ENCODE measurements at places on chromosomes 2 and 18. TPM values are rescaled to one million over a fixed set of nuclear protein-coding genes. Genes with fewer than 3 reads are reported as not detected.
A peak's percentile ranks its signal among the peaks of the same experiment; 100 is the strongest.

- DNase-seq = no peak
- no peak overlapping the region for H3K27ac ChIP-seq
- no peaks in the 10 kb centered on the region for H3K4me1 ChIP-seq
- peaks cover under 1% of the 10 kb centered on the region for H3K27me3 ChIP-seq
- H3K4me3 ChIP-seq = no peak overlapping the region
Observed at GRCh38 chr2:234145057-234145456, 94.6 kb downstream of the SPP2 start.

RGPD5 gene
- 33.7 TPM for total RNA-seq

GRCh38 chr2:207286106-207286505 is 120.4 kb upstream of the KLF7 start:
- no peaks in the 10 kb centered on the region for H3K27me3 ChIP-seq
- no peak overlapping the region for H3K27ac ChIP-seq
- DNase-seq = no peak
- no peak overlapping the region for H3K4me3 ChIP-seq
- peaks cover 12% of the 10 kb centered on the region for H3K4me1 ChIP-seq

GRCh38 chr2:216908300-216908699 is 48.4 kb upstream of the TNP1 start:
- no peaks in the 10 kb centered on the region for H3K36me3 ChIP-seq
- no peaks in the 10 kb centered on the region for H3K27me3 ChIP-seq
- no peak overlapping the region for H3K27ac ChIP-seq
- no peaks in the 10 kb centered on the region for H3K4me1 ChIP-seq

DNA sequence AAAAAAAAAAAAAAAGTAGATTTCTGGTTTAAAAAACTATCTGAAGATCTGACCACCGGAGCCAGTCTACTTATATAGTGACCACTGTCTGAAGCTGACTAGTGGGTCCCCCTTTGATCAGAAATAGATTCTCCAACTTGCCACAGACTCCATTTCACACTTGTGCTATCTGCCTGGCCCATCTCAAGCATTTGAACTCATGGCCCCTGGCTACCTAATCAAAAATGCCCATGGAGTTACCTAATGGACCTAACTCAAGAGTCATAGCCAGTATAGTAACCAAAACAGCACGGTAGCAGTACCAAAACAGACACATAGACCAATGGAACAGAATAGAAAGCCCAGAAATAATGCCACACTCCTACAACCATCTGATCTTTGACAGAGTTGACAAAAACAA is 17.0 kb upstream of the ATL2 start:
- DNase-seq = no peak
- H3K27ac ChIP-seq = no peak overlapping the region
- no peak overlapping the region for H3K4me3 ChIP-seq
- H3K36me3 ChIP-seq = no peaks in the 10 kb centered on the region

IL36B gene
- total RNA-seq = not detected

ZC3H6 gene
- 13.0 TPM for total RNA-seq

DNA sequence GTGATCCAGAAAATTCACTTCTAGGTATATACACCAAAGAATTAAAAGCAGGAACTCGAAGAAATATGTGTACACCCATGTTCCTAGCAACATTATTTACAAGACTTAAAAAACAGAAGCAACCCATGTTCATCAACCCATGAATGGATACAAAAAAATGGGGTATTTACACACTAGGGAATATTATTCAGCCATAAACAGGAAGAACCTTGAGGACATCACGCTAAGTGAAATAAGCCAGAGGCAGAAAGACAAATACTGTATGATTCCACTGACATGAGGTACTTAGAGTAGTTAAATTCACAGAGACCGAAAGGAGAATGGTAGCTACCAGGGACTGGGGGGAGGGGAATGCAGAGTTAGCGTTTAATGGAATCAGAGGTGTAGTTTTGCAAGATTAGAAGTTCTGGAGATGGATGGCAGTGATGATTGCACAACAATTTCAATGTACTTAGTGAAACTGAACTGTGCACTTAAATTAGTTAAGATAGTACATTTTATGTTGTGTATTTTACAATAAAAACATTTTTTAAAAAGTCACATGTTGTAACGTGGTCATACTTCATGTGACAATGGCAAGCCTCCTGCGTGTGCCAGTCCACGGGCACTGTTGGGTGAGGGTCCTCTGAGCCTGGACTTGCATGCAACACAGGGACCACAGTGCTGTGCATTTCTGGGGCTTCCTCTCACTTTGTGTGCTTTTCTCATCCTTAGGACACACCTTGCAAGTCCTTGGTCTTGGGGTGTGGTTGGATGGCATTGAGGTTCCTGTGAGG is 206.1 kb upstream of the HDAC4 start:
- H3K27ac ChIP-seq = no peak overlapping the region
- no peaks in the 10 kb centered on the region for H3K4me1 ChIP-seq
- H3K4me3 ChIP-seq = no peak overlapping the region
- H3K36me3 ChIP-seq = no peaks in the 10 kb centered on the region

DNA sequence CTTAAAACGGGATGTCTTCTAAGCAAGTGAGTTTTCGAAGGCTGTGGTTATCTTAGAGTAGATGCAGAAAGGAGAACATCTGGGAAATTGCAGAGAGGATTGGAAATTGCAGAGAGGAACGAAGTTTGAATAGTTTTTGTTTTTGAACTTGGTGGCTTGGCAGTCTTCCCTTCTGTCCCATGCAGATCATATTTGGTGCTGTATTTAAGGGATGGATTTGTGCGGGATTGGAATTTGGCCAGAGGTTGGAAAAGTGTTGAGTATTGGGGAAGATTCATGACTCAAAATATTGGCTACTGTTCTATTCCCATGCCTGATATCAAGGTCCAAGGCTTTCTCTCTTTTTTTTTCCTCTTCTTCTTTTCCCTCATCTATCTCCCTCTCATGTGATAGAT is 18.2 kb downstream of the PTPRM start:
- H3K27ac ChIP-seq = no peak overlapping the region
- no peak overlapping the region for H3K4me3 ChIP-seq
- no peaks in the 10 kb centered on the region for H3K27me3 ChIP-seq
- H3K4me1 ChIP-seq = no peaks in the 10 kb centered on the region

GRCh38 chr2:238864207-238865014 is 16.5 kb downstream of the TWIST2 start:
- peak; percentile 89 for DNase-seq
- H3K27ac ChIP-seq = peak overlapping the region; percentile 81
- H3K4me1 ChIP-seq = peaks cover 48% of the 10 kb centered on the region
- H3K36me3 ChIP-seq = no peaks in the 10 kb centered on the region
- H3K4me3 ChIP-seq = no peak overlapping the region

FOXI3 gene
- not detected for total RNA-seq

- H3K4me3 ChIP-seq = no peak overlapping the region
- peak overlapping the region; percentile 65 for H3K27ac ChIP-seq
- no peaks in the 10 kb centered on the region for H3K27me3 ChIP-seq
- no peaks in the 10 kb centered on the region for H3K36me3 ChIP-seq
- H3K4me1 ChIP-seq = peaks cover 21% of the 10 kb centered on the region
Observed at GRCh38 chr2:96146153-96146880, 1.1 kb upstream of the DUSP2 start.

DNA sequence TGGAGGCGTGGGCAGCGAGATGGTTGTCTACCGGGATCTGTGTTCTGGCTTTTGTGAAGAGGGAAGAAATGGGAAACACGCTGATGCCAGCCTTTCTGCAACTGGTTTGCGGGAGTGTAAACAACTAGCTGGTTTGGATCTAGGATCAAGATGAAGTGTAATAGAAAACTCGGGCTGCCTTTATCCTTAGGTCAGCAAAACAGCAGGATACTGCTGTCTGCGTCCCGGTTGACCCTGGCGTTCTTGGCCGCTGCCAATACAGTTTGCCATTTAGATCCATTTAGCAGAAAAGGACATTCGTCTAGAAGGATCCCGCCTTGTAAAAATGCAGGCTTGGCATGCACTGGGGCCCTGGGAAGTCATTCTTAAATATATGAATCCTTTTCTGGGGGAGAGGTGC is 42.0 kb downstream of the RAB31 start:
- no peaks in the 10 kb centered on the region for H3K4me1 ChIP-seq
- H3K36me3 ChIP-seq = no peaks in the 10 kb centered on the region
- DNase-seq = no peak
- H3K27me3 ChIP-seq = no peaks in the 10 kb centered on the region

HMSD gene
- total RNA-seq = not detected

- H3K4me3 ChIP-seq = no peak overlapping the region
Observed at GRCh38 chr18:75554644-75555185, 127.2 kb upstream of the SMIM21 start.

DNA sequence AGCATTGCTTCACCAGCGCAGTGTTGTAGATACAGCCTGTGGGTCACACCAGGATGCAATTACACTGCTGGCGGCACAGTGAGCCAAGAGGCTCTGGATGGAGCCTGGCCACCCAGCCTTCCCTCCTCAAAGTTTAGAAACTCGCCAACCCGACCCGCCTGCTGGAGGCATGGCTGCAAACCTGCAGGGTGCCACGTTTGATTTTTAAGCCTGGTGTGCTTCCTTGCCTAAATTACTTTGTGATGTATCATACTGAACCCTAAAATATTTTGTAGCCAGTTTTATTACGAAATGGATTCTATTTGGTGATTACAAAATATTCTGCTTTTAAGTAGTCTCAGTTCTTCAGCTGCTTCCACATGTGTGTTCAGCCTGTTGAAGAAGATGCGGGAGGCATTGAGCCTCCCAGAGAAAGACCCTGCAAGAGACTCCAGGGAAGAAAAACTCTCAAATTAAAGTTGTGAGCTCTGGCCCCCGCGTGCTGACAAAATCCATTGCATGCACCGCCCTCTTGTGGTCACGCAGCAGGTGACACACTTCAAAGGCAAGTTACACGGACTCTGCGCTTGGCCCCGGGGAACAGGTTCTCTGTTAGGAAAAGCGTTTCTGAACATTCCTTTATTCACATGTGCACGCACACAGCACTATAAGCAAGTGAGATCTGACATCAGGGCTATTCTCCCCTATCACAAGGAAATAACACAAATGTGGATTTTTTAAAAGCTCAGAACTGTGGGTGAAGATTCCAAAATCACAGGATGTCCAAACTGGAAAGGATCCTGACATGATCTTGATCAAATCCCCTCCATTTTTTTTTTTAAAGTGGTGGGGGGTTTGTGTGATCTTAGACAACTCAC is 63.0 kb upstream of the TWIST2 start:
- no peaks in the 10 kb centered on the region for H3K36me3 ChIP-seq
- H3K27ac ChIP-seq = peak overlapping the region; percentile 39

SGO2 gene
- 0.75 TPM for total RNA-seq

DNA sequence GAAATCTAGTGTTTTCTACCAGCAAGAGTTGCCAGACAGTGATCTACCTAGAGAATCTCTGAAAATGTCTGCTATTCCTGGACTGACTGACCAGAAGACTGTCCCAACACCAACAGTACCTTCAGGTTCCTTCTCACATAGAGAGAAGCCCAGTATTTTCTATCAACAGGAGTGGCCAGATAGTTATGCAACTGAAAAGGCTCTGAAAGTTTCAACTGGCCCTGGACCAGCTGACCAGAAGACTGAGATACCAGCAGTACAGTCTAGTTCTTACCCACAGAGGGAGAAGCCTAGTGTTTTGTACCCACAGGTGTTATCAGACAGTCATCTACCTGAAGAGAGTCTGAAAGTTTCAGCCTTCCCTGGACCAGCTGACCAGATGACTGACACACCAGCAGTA is 63.8 kb downstream of the ALMS1 start:
- no peak overlapping the region for H3K4me3 ChIP-seq
- peaks cover 23% of the 10 kb centered on the region for H3K36me3 ChIP-seq
- H3K4me1 ChIP-seq = no peaks in the 10 kb centered on the region
- no peaks in the 10 kb centered on the region for H3K27me3 ChIP-seq
- H3K27ac ChIP-seq = no peak overlapping the region

GKN2 gene
- not detected for total RNA-seq

- H3K36me3 ChIP-seq = no peaks in the 10 kb centered on the region
- H3K27me3 ChIP-seq = no peaks in the 10 kb centered on the region
- no peak for DNase-seq
- no peak overlapping the region for H3K4me3 ChIP-seq
- peaks cover 18% of the 10 kb centered on the region for H3K4me1 ChIP-seq
- no peak overlapping the region for H3K27ac ChIP-seq
Observed at GRCh38 chr2:19579461-19579860, 221.0 kb upstream of the OSR1 start.

DNA sequence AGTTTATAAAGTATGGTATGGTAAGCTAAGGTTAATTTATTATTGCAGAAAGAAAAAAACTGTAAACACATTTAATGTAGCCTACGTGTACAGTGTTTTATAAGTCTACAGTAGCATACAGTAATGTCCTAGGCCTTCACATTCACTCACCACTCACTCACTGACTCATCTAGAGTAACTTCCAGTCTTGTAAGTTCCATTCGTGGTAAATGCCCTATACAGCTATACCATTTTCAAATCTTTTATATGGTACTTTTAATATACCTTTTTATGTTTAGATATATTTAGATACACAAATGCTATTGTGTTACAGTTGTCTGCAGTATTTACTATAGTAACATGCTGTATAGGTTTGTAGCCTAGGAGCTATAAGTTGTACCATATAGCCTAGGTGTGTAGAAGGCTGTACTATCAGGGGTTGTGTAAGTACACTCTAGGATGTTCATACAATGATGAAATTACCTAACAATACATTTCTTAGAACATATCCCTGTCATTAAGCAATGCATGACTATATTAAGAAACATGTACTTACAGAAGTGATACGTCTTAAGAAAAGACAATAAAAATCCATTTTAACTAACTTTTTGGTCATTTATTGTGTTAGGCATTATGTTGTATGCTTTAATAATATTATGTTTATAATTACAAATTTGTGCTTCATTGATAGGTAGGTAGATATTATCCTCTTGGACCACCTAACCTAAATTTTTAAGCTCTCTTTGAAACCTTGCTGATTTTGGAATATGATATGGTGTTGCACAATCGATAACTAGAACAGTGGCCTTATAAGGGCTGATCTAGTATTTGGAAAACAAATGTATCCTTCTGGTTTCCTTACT is 51.9 kb downstream of the VRK2 start:
- no peak overlapping the region for H3K27ac ChIP-seq
- no peak overlapping the region for H3K4me3 ChIP-seq
- no peaks in the 10 kb centered on the region for H3K4me1 ChIP-seq
- no peak for DNase-seq
- no peaks in the 10 kb centered on the region for H3K36me3 ChIP-seq

EGR4 gene
- not detected for total RNA-seq

GRCh38 chr2:68218343-68218901 is 33.9 kb downstream of the PPP3R1 start:
- H3K36me3 ChIP-seq = peaks cover 5% of the 10 kb centered on the region
- H3K27ac ChIP-seq = no peak overlapping the region
- H3K27me3 ChIP-seq = no peaks in the 10 kb centered on the region
- no peak for DNase-seq
- peaks cover 13% of the 10 kb centered on the region for H3K4me1 ChIP-seq
- H3K4me3 ChIP-seq = no peak overlapping the region

- H3K4me1 ChIP-seq = no peaks in the 10 kb centered on the region
- H3K27me3 ChIP-seq = no peaks in the 10 kb centered on the region
- no peak overlapping the region for H3K4me3 ChIP-seq
- H3K27ac ChIP-seq = no peak overlapping the region
- H3K36me3 ChIP-seq = no peaks in the 10 kb centered on the region
- DNase-seq = no peak
Observed at GRCh38 chr18:2898186-2898640, 51.4 kb downstream of the EMILIN2 start.

ANKRD53 gene
- total RNA-seq = not detected

GRCh38 chr18:44568986-44569385 is 111.7 kb upstream of the SETBP1 start:
- H3K27me3 ChIP-seq = no peaks in the 10 kb centered on the region
- H3K4me3 ChIP-seq = no peak overlapping the region
- no peak overlapping the region for H3K27ac ChIP-seq
- H3K4me1 ChIP-seq = peaks cover 5% of the 10 kb centered on the region
- DNase-seq = no peak

Data from transverse colon (tissue), 4 donors.